ENCODE measurements at places on chromosomes 11 and 22. TPM values are rescaled to one million over a fixed set of nuclear protein-coding genes. Genes with fewer than 3 reads are reported as not detected.

DNA sequence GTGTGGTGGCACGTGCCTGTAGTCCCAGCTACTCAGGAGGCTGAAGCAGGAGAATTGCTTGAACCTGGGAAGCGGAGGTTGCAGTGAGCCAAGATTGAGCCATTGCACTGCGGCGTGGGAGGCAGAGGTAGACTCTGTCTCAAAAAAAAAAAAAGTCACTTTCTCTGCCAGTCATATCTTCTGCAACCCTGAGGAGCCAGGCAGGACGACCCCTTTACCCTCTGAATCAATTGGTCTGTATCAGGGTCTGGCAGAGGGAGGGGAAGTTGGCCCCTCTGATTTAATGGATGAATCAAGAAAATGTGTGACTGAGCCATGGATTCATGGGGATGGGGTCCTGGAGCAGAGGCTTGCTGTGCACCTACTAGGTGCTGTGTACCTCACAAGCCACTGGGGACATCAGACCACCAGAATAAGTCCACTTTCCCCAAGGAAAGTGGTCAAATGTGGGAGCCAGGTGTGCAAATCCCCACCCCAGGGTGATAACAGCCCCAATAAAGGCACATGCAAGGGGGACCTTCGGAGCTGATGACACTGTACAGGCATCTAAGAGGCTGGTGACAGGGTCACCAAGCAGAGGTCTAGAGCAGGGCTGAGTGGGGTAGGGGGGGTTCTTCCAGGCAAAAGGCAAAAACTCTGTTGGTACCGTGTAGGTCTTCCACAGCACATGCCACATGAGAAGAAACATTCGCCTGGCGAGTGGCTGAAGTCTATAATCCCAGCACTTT is 29.0 kb downstream of the TXN2 start:
- DNase-seq, result no peak

DNA sequence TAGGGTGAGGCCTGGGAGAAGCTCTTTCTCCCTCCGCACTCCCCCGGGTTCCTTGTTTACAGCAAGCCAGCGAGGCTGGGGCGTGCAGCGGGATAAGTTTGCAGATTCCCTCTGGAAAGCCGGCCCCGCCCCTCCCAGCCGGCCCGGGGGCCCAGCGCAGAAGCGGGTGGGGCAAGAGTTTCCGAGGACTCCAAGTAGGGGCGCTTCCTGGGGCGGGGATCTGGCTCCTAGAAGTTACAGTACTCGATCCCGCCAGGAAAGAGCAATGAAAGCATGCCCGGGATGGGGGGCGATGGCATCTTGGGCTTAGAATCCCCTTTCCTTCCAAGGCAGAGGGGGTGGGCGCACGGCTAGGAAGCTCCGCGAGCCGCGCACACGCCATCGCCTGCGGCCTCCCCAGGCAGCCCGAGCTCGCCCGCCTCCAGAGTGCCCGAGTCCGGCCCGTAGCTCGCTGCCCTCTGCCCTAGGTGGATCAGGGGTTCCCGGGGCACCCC is 385 bp downstream of the TST start:
- DNase-seq, result peak; percentile 56

GRCh38 chr11:33924341-33924740 is 32.5 kb upstream of the LMO2 start:
- DNase-seq, result no peak

- no peak for DNase-seq
Observed at GRCh38 chr11:123773959-123774358, 19.6 kb upstream of the OR6X1 start.

- DNase-seq, result no peak
Observed at GRCh38 chr22:47805394-47805935, 1043.0 kb downstream of the TBC1D22A start.

The PLEKHA7 gene
- polyA plus RNA-seq, result 21.2 TPM

- no peak for DNase-seq
Observed at GRCh38 chr22:46042786-46043185, 65.8 kb upstream of the WNT7B start.

- no peak for DNase-seq
Observed at GRCh38 chr11:2298795-2299761, 2.6 kb downstream of the C11orf21 start.

DNA sequence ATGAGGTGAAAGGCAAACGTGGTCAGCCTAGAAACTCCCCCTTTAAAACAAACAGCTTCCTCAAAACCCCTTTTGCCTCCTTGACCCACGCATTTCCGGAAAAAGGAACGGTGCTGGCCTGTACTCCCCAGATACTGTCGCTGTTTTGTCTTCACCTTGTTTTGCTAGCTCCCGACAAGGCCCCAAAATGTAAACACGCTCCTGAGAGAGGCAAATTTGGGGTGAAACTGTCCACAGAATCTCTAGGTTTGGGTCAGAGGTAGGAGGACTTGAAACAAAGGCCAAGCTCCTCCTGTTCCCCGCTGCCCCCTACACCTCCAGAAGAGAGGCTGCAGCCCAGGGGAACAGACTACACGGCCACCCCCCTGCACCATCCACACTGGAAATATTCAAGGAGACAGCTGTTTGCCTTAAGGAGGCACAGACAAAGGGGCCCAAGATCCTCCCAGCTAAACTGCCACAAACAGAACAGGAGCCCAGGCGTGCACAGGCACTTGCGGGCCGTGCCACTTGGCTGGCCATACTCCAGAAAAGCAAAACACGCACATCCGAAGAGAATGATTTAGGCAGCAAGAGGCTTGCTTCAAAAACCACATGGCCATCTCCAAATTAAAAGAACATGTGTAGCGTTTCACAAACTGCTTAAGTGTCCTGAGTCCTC is 160.5 kb upstream of the GRK3 start:
- peak; percentile 32 for DNase-seq

GRCh38 chr11:65356394-65356972 is 1.9 kb downstream of the TIGD3 start:
- no peak for DNase-seq

GRCh38 chr22:48188231-48188721 is 1425.8 kb downstream of the TBC1D22A start:
- no peak for DNase-seq

DNA sequence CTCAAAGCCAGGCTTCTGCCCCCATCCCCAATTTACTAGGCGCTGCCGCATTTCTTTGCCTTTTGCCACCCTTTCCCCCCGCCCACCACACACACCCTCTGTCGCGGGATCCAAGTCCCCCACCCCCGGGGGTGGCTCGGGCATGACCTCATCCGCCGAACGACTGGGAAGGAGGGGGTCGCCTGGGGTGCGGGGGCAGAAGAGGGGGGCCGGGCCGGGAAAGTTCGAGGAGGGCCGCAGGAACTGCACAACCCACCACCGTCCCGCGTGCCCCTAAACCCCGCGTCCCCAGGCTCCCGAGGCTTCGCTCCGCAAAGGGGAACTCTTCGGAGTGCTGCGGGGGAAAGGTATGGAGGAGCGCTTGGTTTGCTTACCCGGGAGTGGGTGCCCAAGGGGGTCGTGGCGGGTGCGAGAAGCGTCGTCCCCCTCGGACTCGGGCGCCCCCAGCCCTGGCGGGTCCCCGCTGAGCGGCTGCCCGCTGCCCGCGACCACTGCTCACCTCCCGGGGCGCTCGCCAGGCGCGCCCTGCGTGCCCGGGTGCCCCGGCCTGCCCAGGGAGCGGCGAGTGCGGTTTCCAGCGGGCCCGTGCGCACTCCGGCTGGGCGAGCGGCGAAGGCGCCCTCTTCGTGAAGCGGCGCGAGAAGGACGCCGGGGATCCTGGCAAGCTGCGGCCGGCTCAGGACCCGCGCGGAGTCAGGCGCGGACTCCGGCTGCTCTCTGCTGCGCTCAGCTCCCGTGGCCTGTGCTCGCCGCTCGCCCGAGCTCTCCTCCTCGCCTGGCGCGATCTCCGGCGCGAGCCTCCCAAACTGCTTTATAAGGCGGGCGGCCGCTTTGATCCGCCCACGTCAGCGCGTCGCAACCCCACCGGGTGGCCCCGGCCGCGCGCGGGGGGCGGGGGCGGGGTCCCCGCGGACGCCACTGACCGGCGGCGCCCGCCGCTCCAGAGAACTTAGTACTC is 4.0 kb upstream of the WNT11 start:
- DNase-seq, result peak; percentile 85

The PLEKHB1 gene
- polyA plus RNA-seq, result 11.3 TPM

The UPB1 gene
- 1.2 TPM for polyA plus RNA-seq

GRCh38 chr11:11504071-11504470 is 117.7 kb downstream of the GALNT18 start:
- no peak for DNase-seq

- no peak for DNase-seq
Observed at GRCh38 chr11:31887180-31887579, 76.1 kb upstream of the PAX6 start.

The OR5D18 gene
- not detected for polyA plus RNA-seq

The GGT1 gene
- polyA plus RNA-seq, result 15.0 TPM

DNA sequence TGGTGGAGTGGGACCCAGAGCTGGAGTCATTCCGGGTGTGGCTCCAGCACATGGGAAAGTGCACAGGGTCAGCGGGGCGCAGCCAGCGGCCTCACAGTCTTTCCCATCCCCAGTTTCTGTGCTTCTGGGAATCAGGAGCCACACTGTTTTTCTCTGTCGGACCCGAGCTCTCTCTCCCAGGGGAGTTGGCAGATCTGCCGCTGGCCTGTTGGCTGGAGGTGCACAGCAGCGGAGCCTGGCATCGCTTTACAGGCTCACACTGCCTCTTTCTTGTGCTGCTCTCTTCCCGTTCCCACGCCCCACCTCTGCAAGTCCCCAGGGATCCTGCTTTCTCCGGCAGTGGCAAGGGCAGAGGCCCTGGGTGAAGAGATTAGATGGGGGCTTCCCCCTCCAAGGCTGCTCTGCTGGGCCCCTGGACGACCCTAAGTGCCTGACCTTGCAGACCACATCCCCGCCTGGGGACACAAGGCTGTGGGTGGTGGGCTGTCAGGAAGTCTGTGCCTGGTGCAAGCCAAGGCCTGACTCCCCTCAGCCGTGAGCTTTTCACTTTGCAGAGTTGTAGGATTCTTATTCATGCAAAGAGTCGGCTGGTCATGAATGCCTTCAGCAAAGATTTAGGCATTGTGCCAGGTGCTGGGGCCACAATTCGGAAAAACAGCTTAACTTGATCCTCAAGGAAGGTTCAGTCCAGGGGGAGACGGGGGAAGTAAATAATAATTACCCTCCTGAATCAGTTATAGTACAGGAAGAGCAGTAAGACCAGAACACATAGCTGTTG is 116.3 kb downstream of the TIMP3 start:
- no peak for DNase-seq

The FIBP gene
- polyA plus RNA-seq, result 87.4 TPM

The SLC6A5 gene
- not detected for polyA plus RNA-seq

The ROBO4 gene
- 63.9 TPM for polyA plus RNA-seq

- DNase-seq, result no peak
Observed at GRCh38 chr11:47067401-47067800, 109.3 kb downstream of the ARFGAP2 start.

DNA sequence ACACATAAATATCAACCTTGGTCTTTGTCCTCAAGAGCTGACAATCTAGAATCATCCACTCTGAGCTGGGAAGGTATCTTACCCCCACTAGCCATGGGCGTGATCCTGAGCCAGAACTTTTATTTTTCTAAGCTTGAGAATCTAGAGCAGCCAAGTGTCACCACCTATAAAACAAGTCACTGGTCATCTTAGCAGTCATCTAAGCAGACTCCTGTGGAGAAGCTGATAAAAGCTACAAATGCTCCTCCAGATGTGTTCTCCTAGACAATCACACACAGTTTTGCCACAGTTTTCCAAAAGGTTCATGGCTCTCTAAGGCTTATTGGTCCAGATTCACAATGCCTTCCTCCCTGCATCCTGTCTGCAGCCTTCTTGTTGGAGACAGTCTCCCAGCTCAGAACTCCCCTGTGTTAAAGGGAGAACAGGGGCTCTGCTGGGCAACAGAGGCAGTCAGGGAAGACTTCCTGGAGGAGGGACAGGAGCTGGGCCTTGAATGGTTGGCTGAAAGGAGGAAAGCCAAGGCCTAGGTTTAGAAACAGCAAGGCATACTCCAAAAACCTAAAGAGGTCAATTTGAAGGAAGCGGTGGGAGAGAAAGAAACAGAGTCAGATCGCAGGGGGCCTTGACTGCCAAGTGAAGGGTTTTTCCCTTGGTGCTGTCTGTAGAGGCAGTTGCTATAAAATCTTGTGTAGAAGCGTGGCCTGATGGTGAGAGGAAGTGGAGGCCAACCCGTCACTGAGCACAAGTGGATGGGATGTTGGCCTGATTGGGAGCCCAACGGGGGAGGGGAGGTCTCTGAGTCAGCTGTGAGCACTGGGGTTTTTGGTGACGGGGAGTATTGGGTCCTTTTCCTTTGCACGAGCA is 42.0 kb downstream of the ALX4 start:
- no peak for DNase-seq

- peak; percentile 86 for DNase-seq
Observed at GRCh38 chr11:69636512-69637197, 4.3 kb upstream of the CCND1 start.

DNA sequence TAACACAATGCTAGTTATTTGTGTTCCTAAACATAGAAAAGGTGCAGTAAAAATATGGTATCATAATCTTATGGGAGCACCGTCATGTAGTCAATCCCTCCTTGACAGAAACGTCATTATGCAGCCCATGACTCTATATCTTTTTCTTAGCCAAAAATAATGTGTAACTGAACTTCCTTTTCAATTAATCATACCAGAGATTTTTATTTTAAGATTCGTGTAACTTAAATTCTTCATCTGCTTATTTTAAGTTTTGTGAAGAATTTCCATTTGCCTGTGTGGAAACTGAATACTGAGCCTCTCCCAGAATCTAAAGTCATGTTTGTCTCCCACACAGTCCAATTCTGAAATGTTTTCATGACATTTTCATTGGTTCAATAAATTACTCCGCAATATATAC is 699.1 kb downstream of the KCNA4 start:
- DNase-seq, result no peak

DNA sequence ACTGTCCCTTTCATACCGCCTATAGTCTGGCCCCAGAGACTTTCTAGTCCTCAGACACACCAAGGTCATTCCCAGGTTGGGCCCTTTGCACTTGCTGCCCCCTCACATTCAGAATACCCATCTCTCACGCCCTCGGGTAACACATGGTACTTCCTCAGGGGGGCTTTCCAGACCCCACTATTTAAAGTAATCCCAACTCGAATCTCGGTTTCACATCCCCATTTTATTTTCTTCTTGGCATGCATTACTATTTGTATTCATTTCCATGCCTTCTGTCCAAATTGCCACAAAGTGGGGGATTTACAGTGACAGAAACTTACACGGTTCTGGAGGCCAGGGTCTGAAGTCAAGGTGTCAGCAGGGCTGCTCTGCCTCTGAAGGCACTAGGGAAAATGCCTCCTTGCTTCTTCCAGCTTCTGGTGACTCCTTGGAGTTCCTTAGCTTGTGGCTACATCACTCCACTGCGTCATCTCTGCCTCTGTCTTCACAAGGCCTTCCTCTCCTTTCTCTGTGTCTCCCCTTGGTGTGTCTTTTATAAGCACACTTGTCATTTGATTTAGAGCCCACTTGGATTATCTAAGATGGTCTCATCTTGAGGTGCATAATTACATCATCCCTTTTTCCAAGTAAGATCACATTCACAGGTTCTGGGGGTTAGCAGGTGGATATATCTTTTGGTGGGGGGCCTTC is 15.1 kb downstream of the RCN1 start:
- DNase-seq, result no peak

The OR8G5 gene
- not detected for polyA plus RNA-seq

GRCh38 chr11:91209751-91210150 is 986.9 kb upstream of the CHORDC1 start:
- no peak for DNase-seq

The UBQLNL gene
- 1.5 TPM for polyA plus RNA-seq

The LINC01488 gene
- 0.13 TPM for polyA plus RNA-seq

The PTPRCAP gene
- 3.3 TPM for polyA plus RNA-seq

Measured in right lung (tissue), 10 donors.